ENCODE measurements at places on chromosomes 12 and 14.

DNA sequence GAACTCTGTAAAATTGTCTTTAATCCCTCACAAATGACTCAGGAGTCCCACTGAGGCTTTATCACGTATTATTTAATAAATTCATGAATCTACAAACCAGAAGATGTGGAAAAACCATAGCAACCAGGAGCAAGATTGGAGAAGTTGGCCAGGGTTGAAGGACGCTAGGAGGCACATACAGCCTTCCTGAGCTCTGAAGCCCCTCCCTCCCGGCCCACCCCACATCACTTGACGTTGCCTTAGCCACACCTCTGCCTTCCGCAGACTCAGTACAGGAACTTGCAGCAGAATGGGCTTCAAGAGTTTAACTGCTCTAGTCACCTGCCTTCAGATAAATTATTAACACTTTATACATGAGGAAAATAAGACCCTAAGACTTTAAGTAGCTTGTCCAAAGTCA, 33.9 kb downstream of the SLC35F4 start:
- DNase-seq = no peak

DNA sequence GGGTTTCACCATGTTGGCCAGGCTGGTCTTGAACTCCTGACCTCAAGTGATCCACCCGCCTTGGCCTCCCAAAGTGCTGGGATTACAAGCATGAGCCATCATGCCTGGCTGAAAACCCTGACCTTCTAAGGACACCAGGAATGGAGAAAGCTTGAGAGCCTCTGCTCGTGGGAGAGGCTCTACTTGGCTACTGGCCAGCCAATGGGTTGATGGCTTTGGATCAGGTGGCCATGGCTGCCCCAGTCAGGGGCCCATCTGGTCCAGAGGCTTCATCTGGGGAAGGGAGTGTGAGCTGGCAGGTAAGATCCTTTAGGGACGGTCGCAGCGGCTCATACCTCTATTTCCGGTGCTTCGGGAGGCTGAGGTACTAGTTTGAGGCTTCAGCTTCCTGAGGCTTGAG, 42.5 kb upstream of the PPP1CC start:
- no peak for DNase-seq

DNA sequence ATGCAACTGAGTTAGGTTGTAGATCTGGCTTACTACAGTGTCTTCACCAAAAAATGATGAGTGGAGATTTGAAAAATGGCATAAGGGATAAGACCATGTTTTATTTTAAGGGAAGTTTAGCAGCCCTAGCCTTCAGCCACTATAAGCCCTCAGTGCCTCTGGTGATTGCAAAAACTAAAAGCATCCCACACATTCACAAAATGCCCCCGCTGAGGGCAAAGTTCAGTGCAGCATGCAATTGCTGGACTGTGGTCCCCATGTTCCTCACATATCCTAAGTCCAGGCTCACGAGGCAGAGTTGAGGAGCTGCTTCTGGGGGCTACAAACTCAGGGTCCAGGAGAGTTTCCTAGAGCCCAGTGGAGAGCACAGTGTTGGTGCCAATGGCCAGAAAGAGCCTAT, 29.6 kb upstream of the NCOR2 start:
- no peak for DNase-seq

DNA sequence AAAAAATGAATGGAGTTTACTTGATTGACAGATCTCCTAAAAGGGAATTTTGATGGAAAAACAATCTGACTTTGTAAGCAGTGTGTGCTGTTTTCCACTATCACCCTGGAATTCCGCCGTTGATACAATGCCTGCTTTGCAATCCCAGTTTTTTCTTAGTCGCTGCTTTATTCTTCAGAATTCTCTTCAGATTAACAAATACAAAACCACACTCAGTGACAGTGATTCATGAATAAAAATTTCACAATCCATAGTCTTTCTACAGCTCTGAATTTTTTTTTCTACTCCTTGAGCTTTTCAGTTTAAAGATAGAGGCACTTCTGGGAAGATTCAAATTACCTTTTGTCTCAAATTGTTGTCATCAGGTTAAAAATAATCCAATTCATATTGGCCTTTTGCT, 44.6 kb upstream of the KITLG start:
- no peak for DNase-seq

- DNase-seq = no peak
Observed at GRCh38 chr12:67506739-67507138, 141.8 kb upstream of the DYRK2 start.

GRCh38 chr12:109637348-109637747, 63.8 kb downstream of the MVK start:
- DNase-seq = no peak

- no peak for DNase-seq
Observed at GRCh38 chr14:30381861-30382480, 177.0 kb upstream of the G2E3 start.

DNA sequence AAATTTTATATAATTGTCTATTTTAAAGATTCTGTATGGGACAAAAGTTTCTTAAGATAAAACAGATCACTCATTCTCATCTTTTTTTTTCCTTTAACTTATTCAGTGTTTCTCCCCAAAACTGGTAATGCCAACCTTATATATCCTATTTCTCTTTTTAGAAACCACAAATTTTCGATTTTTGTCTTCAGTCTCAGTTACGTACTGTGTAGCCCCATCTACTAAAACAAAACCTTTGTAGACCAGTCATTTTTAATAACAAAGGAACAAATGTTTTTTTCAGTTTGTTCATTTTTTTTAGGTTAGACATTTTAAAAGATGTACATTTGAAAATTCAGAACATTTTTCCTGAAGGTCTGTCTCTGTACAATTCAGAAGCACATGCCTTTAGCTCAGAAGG, 18.2 kb downstream of the PNMA1 start:
- no peak for DNase-seq

DNA sequence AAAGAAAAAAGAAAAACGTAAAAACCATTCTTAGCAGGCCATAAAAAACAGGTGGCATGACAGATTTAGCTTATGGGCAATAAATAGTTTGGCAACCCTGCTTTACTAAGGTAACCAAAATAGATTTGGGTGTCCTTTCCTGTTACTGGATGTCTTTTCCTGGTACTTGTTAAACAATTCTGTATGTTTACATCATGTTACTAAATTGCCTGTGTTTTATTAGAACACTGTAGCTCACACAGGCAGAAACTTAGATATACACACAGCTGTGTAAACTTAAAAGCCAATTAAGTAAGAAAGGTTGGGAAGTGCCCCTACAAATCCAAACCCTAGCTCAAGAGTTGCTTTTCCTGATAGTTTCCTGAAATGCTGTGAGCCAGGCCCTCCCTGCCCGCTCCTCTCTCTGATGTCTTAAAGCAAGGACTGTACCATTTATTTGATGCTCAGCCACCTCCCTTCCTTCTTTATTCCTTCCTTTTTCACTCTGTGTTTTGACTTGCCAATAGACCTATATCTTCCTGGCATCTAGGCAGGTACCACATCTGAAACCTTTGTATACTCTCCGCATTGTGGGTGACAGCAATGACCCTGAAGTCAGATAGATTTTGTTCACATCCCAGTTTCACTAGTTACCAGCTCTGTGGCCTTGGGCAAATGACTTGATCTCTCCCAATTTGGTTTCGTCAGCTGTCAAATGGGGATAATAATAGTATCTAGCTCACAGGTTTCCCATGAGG, 3.7 kb upstream of the CAMKK2 start:
- DNase-seq = no peak

GRCh38 chr14:104978746-104979691, 845 bp upstream of the AHNAK2 start:
- DNase-seq = no peak

- DNase-seq = no peak
Observed at GRCh38 chr12:68482014-68482413, 128.7 kb upstream of the RAP1B start.

DNA sequence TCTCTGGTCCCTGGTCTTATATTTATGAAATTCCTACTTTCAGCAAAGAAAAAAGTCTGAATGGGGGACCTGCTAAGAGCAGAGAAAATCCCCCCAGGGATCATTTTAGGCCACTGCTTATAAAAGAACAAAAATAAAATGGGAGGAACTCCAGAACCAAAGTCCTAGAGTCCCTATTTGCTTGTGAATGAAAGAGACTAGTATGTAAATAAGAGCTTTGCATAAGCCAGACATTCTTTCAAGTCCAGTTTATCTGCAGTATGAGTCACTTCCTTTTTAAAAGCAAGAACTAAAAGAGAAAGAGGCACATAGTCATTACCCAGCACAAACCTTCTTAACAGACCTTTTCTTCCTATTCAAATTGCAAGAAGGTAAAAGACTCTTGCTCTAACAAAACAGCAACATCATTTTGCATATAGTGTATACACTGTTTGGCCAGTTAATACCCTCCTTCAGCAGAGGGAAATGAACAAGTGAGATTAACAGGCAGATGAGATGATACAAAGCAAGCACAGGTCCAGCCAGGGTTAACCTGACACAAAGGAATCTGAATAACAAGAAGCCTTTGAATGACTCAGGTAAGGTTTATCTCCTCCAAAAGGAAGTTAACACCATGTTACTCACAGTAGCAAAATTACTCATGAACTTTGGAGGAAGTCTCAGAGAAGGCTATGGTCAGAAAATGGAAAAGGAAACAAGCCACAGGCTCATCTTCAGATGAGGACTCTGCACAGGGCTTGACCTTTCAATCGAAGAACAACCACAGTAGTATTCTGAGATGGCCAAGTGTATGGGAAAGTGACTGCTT, 87.3 kb downstream of the PHLDA1 start:
- no peak for DNase-seq

- DNase-seq = no peak
Observed at GRCh38 chr14:89107626-89108025, 283.2 kb downstream of the TTC8 start.

- DNase-seq = no peak
Observed at GRCh38 chr14:87434680-87435079, 558.3 kb downstream of the GALC start.

DNA sequence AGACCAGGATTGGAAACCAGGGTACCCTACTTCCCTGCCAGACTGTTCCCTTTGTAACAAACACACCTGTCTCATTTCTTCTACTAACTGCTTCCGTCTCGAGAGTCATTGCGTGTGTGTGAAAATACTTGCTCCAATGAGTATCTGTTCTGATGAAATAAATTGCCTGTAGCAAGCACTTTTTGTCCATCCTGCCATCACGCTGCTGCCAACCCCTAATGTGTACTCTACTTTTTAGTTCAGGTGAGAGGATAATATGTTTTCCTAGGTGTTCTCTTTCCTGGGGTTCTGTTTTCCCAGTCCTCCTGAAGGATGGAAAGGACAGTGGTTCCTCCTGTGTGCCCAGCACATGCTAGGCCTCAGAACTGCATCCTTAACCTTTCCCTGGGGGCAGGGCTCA, 1.0 kb downstream of the TUNAR start:
- DNase-seq = no peak

DNA sequence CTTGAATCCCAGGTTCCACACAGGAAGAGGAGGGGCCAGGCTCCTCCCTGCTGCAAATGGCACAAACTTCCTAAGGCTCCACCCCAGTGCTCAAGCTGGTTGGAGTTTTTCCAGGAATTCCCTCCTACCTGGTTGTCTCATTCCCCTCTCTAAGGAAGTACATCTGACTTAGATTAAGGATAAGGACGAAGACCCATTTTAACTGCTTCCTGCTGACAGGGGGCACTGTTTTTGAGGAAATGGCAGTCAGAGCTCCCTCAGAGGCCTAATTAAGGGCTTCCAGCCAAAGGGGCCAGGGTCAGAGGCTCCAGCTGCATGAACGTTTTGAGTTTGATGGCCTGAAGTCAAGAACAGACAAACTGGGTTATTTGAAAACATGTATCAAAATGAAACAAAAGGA, 1084.7 kb downstream of the SLC6A15 start:
- DNase-seq = no peak

DNA sequence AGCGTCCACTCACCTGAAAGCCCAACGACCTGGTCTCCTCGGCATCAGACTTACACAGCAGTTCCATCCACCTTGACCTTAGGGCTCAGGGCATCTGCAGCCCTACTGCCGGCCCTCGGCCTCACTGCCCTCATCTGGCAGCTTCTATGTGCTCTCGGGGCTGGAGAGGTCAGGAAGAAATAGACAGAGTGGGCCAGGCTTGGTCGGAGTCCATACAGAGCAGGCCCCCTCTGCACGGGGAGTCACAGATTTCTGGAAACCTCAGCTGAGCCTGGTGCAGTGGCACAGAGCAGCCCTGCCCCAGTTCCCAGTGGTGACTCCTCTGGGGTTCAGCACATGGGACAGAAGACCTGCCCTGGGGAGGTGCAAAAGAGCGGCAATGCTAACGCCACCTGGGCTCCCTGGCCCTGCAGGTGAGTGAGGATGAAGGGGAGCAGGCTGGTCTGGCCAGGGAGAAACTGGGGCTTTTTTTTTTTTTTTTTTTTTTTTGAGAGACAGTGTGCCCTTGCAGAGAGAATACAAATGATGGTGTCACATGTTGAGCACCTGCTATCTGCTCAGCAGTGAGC, 190.1 kb upstream of the PRMT8 start:
- no peak for DNase-seq

DNA sequence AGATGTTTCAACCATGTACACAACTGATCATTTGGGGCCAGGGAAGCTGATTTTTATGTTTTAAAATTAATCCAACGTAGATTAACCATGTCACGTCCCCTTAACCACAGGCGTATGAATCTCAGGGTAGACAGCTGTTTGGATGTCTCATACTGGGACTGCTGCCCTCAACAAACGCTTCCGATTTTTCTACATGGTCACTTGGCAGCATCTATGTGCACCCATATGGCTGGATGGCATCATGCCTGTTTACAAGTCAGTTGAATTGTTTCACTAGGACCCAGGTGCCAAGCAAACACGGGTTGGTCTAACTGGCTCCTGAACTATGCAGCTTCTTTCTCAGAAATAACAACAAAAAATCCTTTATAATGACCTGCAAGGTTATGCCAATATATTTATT, 393.8 kb downstream of the NPAS3 start:
- DNase-seq = no peak

DNA sequence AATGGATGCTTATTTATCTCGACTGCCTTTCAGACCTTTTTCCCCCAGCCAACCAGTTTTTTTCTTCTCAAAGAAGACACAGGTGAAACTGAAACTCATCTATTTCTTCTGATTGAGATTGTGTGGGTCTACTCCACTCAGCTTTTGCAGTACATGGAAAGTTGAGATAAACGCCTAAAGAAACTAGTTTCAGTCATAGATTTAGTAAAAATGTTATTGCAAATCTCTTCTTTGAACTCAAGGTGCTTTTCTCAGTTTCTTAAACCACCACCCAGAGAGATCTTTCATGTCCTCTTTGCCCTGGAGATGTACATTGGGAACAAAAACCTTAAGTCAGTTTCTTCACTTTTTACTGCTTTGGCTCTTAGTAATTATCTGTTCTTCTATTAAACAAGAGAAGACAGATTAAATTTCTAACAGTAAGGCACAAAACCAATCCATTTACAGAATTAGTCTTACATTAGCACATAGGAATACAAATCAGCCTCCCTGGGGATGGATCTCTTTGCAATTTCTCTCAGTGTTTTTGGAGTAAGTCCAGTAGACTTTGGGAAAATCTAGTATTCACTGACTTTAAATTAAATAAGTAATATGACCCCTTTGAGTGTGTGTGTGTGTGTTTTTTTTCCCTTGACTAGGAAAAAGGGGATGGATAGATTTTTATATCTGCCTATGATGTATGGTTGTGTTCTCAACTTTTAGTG, 11.6 kb downstream of the FBXW8 start:
- DNase-seq = no peak
